NCI-H1694 (cell line): ENCODE measurements at places on chromosomes 7 and 10.

- DNase-seq, result peak; percentile 30
These were observed 30.0 kb downstream of the NET1 start for GRCh38 chr10:5442065-5442989.

GRCh38 chr7:5694912-5695726 lies 86.3 kb downstream of the RNF216 start:
- DNase-seq, result no peak

DNA sequence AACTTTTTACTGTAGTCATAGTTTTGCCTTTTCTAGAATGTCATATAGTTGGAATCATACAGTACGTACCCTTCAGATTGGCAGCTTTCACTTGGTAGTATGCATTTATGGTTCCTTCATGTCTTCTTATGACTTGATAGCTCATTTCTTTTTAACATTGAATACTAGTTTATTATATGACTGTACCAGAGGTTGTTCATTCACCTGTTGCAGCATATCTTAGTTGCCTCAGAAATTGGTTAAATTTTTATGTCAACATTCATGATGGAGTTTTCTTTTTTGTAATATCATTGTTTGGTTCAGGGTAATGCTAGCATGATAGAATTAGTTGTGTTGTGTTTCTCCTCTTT lies 94.8 kb upstream of the CDK13 start:
- no peak for DNase-seq

- DNase-seq, result no peak
These were observed 418.9 kb downstream of the MDFIC start for GRCh38 chr7:115340828-115341227.

- DNase-seq, result no peak
These were observed 4.5 kb downstream of the GLCCI1 start for GRCh38 chr7:7972922-7973594.

- DNase-seq, result no peak
These were observed 81.4 kb downstream of the ABI1 start for GRCh38 chr10:26779176-26779860.

- no peak for DNase-seq
These were observed 20.7 kb upstream of the RAPGEF5 start for GRCh38 chr7:22377703-22378102.

DNA sequence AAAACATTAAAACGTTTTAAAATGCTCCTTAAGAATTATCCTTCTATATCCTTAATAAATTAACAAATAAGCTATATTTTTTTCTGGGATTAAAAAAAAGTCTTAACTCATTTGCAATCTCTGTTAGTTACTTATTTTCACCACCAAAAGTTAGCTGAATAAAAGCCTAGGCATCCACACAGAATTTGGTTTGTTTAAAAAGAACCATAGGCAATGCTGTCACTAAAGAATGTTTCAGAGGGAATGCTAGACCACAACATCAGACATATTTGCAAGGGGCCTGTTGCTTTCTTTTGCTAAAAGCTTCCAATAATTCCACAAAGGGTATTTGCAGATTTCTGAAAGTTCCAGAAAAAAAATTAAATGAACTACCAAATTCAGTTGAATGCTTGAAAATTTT lies 244.2 kb downstream of the POU6F2 start:
- no peak for DNase-seq

GRCh38 chr10:4370376-4370775 lies 455.6 kb upstream of the AKR1E2 start:
- DNase-seq, result no peak

DNA sequence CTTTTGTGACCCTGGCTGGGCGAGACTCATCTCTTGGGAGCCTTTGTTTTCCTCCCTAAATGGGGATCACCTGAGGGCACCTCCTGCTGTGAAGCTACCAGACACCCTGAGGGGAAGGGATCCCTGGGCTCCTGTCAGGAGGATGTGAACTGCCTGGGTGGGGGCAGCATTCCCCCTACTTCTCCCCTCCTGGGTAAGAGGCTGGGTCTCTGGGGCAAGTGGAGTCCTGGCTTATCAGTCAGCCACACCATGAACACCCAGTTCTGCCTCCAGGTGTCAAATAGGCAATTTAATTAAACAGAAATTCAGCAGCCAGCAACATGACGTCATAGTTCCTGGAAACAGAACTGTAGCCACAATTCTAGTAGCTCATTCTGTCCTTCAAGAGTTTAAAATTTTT lies 97.7 kb upstream of the RET start:
- DNase-seq, result no peak

GRCh38 chr10:102118867-102119266 lies 1.3 kb downstream of the LDB1 start:
- DNase-seq, result no peak

GRCh38 chr10:88385601-88386203 lies 197.4 kb downstream of the RNLS start:
- DNase-seq, result no peak

DNA sequence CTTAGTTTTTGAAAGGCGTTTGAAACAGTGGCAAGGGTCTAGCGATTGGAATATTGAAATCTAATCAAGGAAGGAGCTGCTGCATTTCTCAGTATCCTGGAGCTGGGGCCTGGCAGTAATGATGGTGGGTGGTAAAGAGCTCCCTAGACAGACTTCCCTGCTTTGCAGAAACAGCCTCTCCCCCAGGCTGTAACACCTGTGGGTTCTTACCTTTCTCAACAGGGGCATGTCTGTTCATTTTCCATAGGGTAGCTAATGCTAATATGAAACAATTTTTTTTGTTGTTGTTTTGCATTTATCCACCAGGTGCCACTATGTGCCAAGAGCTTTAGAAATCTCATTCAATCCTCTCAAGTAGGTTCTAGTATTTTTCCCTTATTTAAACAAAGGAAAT lies 345.5 kb downstream of the REEP3 start:
- DNase-seq, result no peak
